ENCODE measurements at places on chromosomes 1 and 21. TPM values are rescaled to one million over a fixed set of nuclear protein-coding genes. Genes with fewer than 3 reads are reported as not detected.

The MX2 gene
- polyA plus RNA-seq: 36.6 TPM

The LAPTM5 gene
- 1,002 TPM for polyA plus RNA-seq

The TTC24 gene
- 0.38 TPM for polyA plus RNA-seq

The VAV3 gene
- polyA plus RNA-seq: 7.9 TPM

The C1QB gene
- polyA plus RNA-seq: not detected

The RC3H1 gene
- polyA plus RNA-seq: 6.0 TPM

The TDRD5 gene
- polyA plus RNA-seq: not detected

The SYPL2 gene
- polyA plus RNA-seq: not detected

The SMIM1 gene
- polyA plus RNA-seq: not detected

The KRTAP21-1 gene
- not detected for polyA plus RNA-seq

The SPRR4 gene
- not detected for polyA plus RNA-seq

The GABRD gene
- not detected for polyA plus RNA-seq

The SLC35F3 gene
- not detected for polyA plus RNA-seq

The AGMAT gene
- polyA plus RNA-seq: 11.8 TPM

The MYOG gene
- not detected for polyA plus RNA-seq

The KRTAP23-1 gene
- polyA plus RNA-seq: not detected

The IARS2 gene
- polyA plus RNA-seq: 58.6 TPM

The GPA33 gene
- polyA plus RNA-seq: 3.3 TPM

The SEC16B gene
- polyA plus RNA-seq: not detected

The EPS8L3 gene
- polyA plus RNA-seq: not detected

The SNX27 gene
- 12.9 TPM for polyA plus RNA-seq

The PADI2 gene
- polyA plus RNA-seq: 0.10 TPM

The MACO1 gene
- polyA plus RNA-seq: 8.3 TPM

The NBPF8 gene
- polyA plus RNA-seq: 2.1 TPM

The MYOC gene
- polyA plus RNA-seq: not detected

The PLPPR4 gene
- not detected for polyA plus RNA-seq

The NHLH1 gene
- polyA plus RNA-seq: not detected

The NMNAT2 gene
- not detected for polyA plus RNA-seq

The GREM2 gene
- not detected for polyA plus RNA-seq

The SLC5A3 gene
- 0.93 TPM for polyA plus RNA-seq

The ABCG1 gene
- 11.6 TPM for polyA plus RNA-seq

The GPR89A gene
- polyA plus RNA-seq: 14.8 TPM

The SLC25A34 gene
- not detected for polyA plus RNA-seq

The LCE1E gene
- polyA plus RNA-seq: not detected

The TMEM269 gene
- polyA plus RNA-seq: not detected

The FLG gene
- polyA plus RNA-seq: not detected

The SDC3 gene
- not detected for polyA plus RNA-seq

The AMY1C gene
- not detected for polyA plus RNA-seq

The GBP3 gene
- 2.9 TPM for polyA plus RNA-seq

The PLA2G4A gene
- polyA plus RNA-seq: 0.09 TPM

The GNAT2 gene
- polyA plus RNA-seq: not detected

The CFHR3 gene
- polyA plus RNA-seq: not detected

The BACE2 gene
- 91.4 TPM for polyA plus RNA-seq

The CD247 gene
- polyA plus RNA-seq: 63.3 TPM

The PGLYRP3 gene
- not detected for polyA plus RNA-seq

The ZDHHC18 gene
- polyA plus RNA-seq: 4.3 TPM

Measured in IgD-negative memory B cell (primary cell).